AG09309 (cell line): ENCODE measurements at places on chromosomes 7 and 10.

GRCh38 chr7:51102828-51103227 is 213.8 kb downstream of the COBL start:
- DNase-seq: no peak

DNA sequence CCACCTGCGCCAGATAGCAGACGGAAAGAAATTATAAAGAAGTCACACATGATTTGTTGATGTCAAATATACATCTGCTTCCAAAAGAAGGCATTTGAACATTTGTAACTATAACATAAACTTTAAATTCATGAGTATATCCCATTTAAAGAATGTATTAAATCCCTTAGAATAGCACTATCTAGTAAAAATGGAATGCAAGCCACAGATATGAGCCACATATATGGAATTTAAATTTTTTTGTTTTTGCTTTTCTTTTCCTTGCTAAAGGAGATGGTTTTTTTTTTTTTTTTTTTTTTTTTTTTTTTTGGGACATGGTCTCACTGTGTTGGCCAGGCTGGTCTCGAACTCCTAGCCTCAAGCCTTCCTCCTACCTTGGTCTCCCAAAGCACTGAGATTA is 730.8 kb downstream of the PHTF2 start:
- no peak for DNase-seq

GRCh38 chr7:64078699-64078994 is 33.4 kb downstream of the ZNF727 start:
- DNase-seq: no peak

GRCh38 chr10:29585488-29585976 is 49.2 kb downstream of the SVIL start:
- no peak for DNase-seq

DNA sequence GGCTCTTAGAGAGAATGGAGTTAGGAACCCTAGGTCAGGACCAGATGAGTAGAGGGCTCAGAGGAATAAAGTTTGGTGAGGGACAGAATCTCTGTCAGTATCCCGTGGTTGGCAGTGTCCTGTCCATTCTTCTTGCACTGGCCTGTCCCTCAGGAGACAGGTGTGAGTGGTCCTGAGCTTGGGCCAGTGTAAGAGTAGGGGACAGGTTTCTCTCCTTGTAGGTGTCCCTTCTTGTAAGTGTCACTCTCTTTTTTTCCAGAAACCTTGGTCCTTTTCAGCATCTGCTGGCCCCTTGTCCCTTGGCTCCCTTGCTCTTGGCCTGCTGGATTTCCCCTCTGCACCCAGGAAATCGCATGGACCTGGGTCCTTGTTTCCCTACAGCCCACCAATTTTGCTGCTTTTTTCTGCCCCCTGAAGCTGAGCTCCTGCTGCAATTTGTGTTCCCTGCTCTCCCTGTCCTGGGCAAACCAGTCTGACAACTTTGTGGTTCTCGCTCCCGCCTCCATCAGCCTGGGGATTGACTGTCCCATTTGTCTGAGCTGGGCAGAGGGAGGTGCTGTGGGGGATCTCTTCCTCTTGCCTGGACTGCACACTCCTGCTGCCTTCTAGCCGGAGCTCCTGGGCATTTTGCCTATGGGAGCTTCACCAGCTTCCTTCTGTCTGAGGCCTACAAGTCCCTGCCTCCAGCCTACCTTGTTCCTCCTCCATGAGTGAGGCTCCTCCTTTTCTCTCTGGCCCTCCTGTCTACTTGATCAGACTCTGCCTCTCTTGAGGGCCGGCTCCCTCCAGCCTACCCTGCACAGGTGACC is 6.5 kb downstream of the TSPAN14 start:
- no peak for DNase-seq

DNA sequence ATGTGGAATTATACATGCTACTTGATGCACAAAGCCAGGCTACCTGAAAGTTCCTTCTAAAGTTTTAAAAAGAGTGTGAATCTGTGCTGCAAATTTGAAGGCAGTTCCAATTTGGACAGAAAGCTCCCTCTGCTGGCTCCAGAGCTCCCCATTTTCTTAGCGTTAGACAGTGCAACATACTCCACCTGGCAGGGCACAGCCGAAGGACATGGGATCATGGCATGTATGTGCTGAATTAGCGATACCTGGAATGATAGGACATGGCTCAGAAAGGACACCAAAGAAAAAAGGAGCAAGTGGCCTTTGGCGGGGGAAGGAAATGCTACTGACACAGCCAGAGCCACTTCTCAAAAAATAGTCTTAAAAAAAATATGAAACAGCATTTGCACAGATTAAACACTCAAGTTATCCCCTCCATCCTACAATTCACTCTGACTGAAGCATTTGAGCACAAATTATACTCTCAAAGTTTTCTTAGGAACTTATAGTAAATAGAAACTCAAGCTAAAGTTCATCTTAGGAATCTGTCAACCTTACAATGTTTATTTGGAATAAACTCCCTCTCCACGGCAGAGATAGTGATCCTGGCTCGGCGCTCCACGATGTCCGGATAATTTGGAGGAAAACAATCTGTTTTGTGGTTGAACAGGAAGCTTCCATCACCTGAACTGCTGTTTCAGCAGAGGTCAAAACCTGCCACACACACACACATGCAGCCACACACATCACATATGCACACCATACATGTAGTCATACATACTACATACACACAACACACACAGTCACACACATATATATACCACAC is 80.0 kb downstream of the C7orf25 start:
- peak; percentile 5 for DNase-seq

DNA sequence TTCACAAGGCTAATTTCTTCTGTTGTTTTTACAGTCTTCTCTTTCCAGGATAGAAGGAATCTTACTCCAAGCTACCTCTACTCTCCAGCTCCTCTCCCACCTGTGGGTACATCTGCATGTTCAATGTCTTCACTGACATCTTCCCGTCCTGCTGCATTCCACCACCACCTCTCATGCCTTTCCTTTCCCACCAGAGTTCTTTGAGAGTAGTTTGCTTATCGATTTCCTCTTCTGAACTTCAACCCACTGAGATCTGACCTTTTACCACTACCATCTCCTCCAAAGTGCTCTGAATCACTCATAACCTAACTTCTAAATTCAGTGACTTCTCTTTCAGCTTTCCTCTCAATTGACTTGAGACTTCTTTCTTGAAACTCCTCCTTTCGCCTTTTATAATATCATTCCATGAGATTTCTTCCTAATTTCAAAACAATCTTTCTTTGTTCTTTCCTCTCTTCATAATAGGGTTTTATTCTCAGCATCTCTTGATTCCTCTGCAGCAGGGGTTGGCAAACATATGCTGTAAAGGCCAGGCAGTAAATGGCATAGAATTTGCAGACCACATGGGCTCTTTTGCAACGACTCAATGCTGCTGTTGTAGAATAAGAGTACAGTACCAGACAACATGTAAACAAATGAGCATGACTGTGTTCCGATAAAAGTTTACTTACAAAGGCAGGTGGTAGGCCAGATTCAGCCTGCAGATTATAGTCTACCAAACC is 22.1 kb downstream of the ACSL5 start:
- no peak for DNase-seq

GRCh38 chr7:123624527-123625183 is 23.0 kb downstream of the ASB15 start:
- DNase-seq: no peak

DNA sequence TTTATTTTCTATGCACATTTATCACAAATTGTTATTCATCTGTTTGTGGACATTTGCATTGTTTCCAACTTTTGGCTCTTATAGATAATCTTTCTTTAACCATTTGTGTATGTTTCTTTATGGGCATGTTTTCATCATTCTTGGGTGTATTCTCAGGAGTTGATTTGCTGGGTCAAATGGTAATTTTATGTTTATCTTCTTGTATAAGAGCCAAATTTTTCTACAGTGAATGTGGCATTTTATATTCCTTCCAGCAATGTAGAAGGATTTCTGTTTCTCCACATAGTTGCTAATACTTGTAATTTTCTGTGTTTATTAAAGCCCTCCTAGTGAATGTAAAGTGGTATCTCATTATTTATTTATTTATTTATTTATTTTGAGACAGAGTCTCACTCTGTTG is 21.8 kb downstream of the CYP2C19 start:
- no peak for DNase-seq

- DNase-seq: no peak
Measured at GRCh38 chr7:130890176-130891020, 156.4 kb upstream of the KLF14 start.

DNA sequence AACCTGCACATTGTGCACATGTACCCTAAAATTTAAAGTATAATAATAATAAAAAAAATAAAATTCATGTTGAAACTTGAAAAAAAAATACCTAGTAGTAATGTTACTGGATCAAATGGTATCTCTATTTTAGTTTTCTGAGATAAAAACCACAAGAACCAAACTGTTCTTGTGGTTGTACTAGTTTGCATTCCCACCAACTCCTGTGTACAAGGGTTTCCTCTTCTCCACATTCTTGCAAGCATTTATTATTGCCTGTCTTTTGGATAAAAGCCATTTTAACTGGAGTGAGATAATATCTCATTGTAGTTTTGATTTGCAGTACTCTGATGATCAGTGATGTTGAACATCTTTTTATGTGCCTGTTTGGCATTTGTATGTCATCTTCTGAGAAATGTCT is 177.7 kb downstream of the KIF20B start:
- DNase-seq: no peak

DNA sequence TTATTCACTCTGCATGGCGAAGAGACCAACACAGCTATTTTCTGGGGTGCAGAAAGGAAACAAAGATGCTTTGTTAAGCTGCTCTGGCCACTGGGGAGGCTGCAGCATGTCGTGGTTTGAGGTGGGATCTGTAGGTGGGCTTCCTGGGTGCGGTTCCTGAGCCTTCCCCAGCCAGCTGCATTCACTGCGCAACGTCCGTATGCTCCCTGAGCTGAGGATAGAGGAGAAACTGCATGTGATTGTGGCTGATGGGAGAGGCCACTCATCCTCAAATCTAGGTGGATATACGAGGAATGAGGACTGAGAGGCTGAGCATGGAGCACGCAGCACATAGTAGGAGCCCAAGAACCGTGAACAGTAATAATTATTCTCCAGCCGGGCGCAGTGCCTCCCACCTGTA is 9.9 kb upstream of the DNAAF5 start:
- DNase-seq: no peak

GRCh38 chr7:152663148-152663740 is 12.7 kb downstream of the XRCC2 start:
- DNase-seq: no peak

GRCh38 chr10:89651916-89652573 is 7.0 kb upstream of the PANK1 start:
- DNase-seq: no peak

GRCh38 chr7:30831227-30831626 is 60.0 kb downstream of the MINDY4 start:
- no peak for DNase-seq

DNA sequence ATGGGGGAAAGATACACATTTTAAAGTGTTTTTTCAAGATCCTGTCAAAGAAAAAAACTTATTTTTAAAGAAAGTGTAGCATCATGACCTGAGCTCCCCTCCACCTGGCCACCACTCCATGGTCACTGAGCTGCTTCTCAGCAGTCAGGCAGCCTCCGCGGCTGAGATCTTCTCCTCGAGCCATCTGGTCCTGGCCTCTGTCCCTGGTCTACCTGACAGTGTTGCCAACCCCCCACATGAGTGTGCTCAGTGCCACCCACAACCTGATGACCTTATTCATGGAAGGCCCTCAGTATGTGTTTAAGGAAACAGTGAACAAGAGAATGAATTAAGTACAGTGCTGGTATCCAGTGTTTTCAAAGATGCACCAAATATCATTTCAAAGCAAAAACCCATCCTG is 694.5 kb upstream of the NRP1 start:
- no peak for DNase-seq

DNA sequence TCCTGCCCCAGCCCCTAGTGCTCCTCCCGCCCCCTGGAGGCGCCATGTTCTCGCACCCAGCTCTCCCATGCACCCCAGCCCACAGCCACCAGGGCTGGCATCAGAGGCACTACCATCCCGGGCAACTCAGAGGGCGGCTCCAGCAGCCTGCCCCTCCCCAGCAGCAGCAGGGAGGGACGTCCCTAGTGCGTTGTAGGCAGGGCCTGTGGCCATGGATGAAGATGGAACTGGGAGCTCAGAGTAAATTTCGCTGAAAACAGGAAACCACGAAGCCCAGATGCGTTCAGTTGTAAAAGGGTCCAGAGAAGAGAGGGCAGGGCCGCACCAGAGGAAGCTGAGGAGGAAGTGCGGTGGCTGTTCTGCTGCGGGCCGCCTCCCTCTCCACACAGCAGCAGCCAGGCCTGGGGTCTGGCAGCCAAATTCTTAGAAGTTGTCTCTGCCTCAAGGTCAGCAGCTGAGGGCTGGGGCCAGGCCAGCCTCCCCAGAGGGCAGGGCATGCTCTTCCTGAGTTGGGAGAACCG is 24.6 kb downstream of the VSIR start:
- no peak for DNase-seq

DNA sequence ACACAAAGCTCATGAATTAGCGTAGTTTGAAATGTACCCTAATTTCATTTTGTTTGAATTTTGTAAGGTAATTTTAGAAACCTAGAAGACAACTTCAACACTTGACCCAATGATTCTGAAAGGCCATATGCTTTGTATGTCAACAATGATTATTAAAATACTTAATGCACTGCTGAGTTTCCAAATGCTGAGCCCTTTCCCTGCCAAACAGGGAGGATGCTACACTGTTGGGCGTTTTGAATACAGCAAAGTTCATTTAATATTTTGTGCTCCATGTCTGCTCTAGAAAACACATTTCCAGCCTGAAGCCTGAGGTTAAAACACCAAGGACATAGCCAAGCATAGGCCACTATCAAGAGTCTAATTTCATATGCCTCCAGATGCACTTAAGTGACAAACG is 99.8 kb downstream of the ICA1 start:
- no peak for DNase-seq

- DNase-seq: no peak
Measured at GRCh38 chr7:120732256-120732655, 125.7 kb downstream of the TSPAN12 start.

DNA sequence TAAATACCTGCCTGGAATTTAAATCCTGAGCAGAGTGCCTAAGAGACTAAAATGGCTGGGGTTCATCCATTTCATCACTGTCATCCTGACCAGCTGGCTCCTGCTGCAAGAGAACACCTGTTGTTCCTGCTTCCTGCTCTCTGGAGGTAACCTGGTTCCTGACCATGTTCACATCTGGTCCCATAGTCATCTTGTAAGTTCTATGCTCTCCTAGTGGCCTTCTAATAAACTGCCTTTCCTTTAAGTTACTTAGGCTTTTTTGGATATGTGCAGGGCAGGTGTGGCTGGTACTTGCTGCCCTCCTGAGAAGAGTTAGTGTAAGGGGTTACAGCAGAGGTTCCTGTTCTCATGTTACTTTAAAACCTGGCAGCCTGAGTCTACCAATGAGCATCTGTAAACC is 80.0 kb downstream of the NRCAM start:
- DNase-seq: no peak

DNA sequence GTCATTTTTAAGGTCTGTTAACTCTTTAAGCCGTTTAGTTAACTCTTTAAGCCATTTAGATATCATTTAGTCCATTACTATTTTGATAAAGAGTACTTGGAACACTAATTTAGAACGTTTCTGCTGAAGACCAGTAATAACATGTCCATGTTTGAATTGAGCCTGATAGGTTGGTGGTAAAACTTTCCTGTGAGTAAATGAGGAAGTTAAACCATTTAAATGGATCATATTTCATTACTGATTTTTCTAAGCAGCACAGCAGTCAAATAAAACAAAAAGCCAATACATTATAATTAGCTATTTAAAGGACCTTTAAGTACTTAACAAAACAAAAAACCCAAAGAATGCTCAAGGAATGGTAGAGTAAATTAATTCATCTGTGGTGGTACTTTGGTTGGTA is 29.4 kb downstream of the PHTF2 start:
- DNase-seq: no peak
